ENCODE measurements at places on chromosomes 4 and X.

DNA sequence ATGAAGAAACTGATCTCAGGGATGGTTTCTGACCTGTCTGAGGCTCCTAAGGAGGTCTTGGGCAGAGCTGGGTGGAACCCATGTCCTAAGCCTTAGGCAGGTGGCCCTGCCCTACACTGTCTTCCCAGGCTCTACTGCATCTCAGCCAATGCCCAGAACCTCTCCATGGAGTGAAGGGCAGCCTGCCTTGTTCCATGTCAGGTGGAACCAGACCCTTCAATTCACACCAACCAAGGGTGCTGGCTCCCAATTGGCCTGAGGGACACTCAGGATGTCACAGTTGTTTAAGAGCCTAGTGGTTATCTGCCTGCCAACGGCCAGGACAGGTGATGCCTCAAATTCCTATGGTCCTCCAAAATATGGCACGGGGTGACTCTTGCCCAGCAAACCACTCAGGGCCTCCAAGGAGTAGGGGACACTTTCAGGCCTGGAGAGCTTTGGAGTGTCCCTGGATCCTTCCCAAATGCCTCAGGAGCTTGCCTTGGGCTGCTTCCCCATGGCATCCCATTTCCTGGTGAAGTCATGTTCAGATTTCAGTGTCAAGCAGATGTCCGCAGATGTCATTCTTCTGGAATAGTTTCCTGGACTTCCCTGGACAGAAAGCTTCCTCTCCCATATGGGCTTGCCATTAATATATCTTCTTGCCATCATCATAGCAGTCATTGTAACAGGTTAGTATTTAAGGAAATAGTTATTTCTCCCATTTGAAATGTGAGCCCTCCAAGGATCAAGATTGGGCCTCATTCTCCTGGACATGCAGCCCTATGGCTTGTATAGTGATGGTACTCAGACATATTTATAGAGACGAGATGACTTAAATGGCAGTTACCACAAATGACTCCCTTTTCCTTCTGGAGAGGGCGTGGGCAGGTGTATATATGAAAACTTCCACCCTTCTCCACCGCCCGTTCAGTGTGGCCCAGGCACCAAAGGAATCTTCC is 67.1 kb downstream of the MED28 start:
- no peak for DNase-seq

- DNase-seq = no peak
Measured at GRCh38 chr4:6313216-6313615, 43.6 kb downstream of the WFS1 start.

- DNase-seq = no peak
Measured at GRCh38 chr4:113502906-113503305, 258.6 kb downstream of the CAMK2D start.

- no peak for DNase-seq
Measured at GRCh38 chr4:26086621-26087441, 172.8 kb downstream of the SMIM20 start.

GRCh38 chrX:46255046-46255445 is 290.2 kb downstream of the ZNF674 start:
- DNase-seq = no peak

DNA sequence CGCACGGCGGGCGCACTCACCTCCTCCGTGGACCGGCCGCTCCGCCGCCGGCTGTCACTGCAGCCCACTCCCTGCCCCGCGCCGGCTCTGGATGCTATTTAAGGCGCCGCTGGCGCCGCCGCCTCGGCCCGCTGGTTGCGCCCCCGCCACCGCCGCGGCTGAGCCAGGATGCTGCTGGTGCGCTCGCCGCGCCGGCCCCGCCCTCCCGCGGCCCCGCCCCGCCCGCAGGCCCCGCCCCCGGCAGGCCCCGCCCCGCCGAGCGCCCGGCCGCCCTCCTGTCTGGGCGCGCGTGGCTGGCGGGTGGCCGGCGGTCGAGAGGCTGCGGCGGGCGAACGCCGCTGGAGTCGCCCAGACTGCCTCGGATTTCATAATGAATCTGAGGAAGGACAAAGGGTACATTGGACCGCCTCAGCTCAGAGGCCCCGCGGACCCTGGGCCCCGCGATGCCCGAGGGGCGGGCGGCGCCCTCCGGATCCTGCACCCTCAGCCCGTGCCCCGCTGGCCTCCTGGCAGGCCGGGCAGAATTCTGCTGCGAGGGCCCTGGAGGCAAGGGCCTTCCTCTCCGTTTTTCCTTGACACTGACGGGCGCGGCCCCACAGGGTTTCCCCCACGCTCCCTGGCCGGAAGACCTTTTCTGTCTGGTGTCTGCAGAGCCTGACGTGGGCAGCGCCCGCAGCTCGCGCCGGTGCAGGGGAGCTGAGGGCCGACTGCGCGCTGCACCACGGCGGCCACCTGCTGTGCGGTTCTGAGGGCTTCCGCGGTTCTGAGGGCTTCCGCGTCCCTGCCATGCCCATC is at the start of gene ACSL1:
ACSL1 (minus strand) TSS at position 73 of the 795 bp plus-strand sequence. CDS start 22,454 bp downstream, outside the sequence.
- DNase-seq = peak; percentile 71

- no peak for DNase-seq
Measured at GRCh38 chrX:152177497-152178269, 39.3 kb upstream of the MAGEA10 start.
